Gastrocnemius medialis (tissue), 4 donors: ENCODE measurements at places on chromosomes 7 and 10. TPM values are rescaled to one million over a fixed set of nuclear protein-coding genes. Genes with fewer than 3 reads are reported as not detected.

DNA sequence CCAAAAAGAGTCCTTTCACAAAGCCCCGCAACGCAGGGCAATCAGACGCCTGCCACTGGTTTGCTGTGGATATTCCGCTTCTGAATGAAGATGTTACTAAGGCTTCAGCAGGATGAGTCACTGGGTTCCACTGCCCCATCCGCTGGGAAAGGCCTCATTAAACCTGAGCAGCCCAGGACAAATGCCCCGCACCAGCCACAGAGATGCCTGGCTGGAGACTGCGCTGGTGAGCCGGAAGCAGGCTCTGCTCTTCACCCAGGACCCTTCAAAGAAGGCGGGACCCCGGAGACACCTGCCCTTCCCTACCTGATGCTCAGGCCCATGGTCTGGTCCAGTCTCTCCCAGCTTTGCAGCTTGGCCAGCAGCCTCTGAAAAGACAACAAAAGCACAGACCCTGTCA is 19.8 kb downstream of the MAD1L1 start:
- no peak for DNase-seq

DNA sequence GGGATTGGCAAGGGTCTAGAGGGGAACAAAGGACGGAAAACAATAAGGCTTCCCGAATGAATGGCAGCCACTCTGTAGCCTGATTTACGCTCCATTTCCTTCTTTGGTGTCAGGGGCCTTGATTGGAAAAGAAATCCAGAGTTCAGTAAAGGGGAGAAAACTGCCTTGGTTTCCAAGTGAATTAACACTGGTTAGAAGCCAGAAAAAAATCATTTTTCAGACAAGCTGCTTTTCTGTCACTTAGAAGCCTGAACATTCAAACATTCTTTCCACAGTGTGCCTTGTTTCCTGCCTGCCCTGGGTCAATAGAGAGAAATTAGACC is 283 bp upstream of the TRDMT1 start:
- no peak for DNase-seq

DNA sequence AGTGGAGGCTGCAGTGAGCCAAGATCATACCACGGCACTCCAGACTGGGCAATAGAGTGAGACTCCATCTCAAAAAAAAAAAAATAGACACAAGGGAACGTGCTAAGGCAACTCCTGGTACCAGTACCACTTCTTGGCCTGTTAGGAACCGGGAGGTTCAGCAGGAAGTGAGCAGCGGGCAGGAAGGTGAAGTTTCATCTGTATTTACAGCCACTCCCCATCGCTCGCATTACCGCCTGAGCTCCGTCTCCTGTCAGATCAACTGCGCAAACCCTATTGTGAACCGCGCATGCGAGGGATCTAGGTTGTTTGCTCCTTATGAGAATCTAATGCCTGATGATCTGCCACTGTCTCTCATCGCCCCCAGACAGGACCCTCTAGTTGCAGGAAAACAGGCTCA is 69.9 kb upstream of the FOXK1 start:
- no peak for DNase-seq

- DNase-seq, result no peak
Observed at GRCh38 chr7:158266426-158266816, 321.2 kb downstream of the PTPRN2 start.

DNA sequence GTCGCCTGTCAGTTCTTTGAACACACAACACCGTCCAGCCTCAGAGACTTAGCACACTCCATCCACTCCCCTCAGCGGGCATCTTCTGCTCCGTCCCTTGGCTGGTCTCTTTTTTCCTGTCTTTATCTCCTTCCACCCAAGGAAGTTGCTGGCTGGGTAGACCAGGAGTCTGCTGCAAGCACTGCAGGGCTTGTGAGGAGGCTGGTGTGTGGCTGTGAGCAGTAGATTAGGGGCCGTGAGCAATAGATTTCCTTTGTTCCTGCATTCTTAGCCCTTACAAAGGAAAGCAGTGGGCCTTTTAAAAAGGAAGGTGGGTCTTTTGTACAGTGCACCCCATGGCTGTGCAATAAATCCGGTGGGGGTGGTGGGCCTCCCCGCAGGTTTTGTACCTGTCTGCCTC is 100.3 kb upstream of the BTBD16 start:
- DNase-seq, result no peak

DNA sequence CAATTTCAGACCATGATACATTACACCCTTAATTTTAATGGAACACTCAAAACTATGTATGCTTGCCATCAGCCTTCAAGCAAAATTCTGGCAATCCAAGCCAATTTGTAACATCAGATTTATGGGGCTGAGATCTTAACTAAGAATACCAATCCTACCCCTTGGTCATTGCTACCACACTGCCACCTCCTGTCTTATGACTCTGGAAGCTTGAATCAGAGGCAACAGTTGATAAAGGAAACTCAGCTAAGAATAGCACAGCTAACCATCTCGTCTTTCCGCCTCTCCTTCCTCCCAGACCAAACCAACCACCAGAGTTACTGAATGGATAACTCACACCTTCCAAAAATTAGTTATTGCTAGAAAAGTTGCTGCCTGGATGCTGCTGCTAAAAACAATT is 7.4 kb downstream of the IGF2BP3 start:
- DNase-seq, result peak; percentile 20

DNA sequence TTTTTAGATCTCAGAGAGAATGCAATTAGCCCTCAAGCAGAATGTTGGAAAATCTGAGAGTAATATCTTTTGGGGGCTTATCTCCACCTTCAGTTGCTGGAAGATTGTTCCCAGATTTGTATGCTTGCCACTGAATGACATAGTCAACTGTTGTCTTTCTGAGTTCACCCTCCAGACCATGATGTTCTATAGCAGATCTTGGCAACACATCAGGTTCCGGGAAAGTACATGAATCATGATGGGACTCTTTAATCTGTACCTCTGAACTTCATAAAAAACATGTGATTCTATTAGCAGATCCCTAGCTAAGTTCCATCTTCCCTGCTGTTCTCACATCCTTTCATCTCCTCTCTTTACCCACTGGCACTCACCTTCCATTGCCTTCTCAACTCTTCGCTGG is 68.9 kb downstream of the PLCE1 start:
- DNase-seq, result no peak

The TRIM50 gene
- not detected for total RNA-seq

The AEBP1 gene
- 5.8 TPM for total RNA-seq

The PIK3CG gene
- 1.4 TPM for total RNA-seq

The PLXNA4 gene
- 0.66 TPM for total RNA-seq
